ENCODE measurements at places on chromosomes 3 and 15. TPM values are rescaled to one million over a fixed set of nuclear protein-coding genes. Genes with fewer than 3 reads are reported as not detected.
A peak's percentile ranks its signal among the peaks of the same experiment; 100 is the strongest.

DNA sequence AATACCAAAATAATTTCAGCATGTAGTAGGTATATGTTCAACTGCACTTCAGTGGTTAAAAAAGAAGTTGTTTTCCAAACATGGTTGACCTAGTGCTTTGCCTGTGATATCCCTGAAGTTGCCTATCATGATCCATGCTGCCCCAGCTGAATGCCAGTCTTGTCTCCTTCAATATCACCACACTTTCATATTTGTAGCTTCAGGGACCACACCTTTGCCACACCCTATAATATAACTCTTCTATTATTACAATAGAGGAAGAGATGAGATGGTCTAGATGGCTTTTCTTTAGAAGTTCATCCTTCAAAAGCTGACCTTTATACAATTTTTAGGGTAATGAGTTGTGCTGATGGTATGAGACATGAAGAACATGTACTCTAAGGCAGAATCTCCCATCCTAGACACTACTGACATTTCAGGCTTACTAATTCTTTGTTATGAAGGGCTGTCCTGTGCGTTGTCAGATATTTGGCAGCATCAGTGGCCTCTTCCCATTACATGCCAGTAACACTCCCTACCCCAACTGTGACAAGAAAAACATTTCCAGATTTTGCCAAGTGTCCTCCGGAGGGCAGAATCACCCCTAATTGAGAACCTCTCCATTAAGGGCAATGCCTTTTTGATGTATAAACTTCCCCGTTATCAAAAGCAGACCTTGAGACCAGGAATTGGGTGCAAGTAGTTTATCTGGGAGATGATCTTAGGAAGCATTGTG is 76.2 kb upstream of the PLCL2 start:
- H3K4me3 ChIP-seq, result no peak overlapping the region
- H3K4me1 ChIP-seq, result no peaks in the 10 kb centered on the region
- no peaks in the 10 kb centered on the region for H3K36me3 ChIP-seq
- H3K27ac ChIP-seq, result no peak overlapping the region

DNA sequence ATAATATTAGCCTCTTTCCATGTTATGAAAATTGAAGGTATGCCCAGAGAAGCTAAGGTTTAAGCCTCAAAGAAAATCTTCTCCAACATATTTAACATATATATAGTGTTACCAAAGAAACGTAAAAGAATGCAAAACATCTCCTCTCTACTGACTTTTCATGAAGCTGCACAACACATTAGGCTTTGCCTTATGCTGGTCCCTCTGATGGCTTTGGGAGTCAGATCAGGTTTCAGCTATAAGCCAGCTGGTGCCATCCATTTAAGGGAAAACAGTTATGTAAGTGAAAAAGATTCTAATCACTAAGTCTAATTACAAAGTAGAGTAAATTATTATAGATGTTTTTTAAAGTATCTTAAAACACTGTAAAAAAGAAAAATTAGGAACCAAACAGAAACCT is 410.5 kb downstream of the LSAMP start:
- no peaks in the 10 kb centered on the region for H3K36me3 ChIP-seq
- H3K27me3 ChIP-seq, result no peaks in the 10 kb centered on the region
- H3K4me1 ChIP-seq, result no peaks in the 10 kb centered on the region
- no peak for DNase-seq
- no peak overlapping the region for H3K4me3 ChIP-seq
- no peak overlapping the region for H3K27ac ChIP-seq

DNA sequence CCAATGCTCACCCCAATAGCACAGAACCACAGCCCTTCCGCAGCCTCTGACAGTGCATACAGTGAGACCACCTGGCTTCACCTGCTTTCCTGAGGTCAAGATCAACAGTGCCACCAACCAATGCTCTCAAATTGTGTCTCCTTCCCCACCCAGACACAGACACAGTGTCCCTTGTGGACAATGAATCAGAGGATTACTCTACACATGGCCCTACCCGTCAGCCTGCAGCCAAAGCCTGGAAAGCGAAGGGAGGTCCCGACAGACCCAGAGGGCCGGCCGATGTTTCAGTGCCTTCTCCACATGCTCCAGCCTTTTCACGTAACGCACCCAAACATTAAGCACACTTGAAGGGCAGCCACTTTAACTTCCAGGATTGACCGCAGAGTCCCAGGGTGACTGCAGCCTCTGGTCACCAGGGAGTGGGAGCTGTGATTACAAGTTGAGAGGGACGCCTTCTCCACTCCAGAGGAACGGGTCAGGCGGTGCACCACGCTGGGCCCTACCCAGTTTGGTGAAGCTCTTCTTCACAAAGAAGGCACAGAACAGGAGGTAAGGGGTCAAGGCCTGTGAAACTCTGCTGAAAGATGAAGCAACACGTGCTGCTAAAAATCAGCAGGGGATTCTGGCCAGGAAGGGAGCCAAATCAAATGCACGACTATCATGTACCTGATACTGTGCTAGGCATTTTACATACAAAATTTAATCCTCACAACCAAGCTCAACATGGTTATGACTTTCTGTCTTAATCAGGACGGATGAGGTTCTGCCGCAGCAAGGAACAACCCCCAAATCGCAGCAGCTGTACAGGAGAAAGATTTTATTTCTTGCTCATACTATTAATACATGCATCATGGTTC is 17.2 kb downstream of the KLHL25 start:
- H3K27ac ChIP-seq, result no peak overlapping the region
- no peaks in the 10 kb centered on the region for H3K36me3 ChIP-seq
- H3K27me3 ChIP-seq, result no peaks in the 10 kb centered on the region
- no peak for DNase-seq

DNA sequence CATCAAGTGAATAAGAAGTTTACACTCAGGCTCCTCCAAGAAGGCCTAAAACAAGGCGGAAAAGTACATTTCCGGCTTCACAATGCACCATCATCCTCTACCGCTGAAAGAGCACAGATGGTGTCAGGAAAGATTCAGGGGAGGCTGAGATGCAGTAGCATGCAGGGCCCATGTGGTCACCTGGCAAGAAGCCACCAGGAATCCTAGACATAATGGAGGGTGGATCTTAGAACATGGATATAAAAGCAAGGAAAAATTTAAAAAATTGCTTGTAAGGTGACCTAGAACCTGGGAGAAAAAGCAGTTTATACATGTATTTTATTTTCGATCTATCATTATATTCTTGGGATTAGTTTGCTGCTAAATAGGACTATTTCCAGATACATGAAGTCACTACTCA is 21.9 kb upstream of the OTOL1 start:
- H3K4me1 ChIP-seq, result no peaks in the 10 kb centered on the region
- no peak for DNase-seq
- H3K27ac ChIP-seq, result no peak overlapping the region
- H3K4me3 ChIP-seq, result no peak overlapping the region
- H3K36me3 ChIP-seq, result no peaks in the 10 kb centered on the region

DNA sequence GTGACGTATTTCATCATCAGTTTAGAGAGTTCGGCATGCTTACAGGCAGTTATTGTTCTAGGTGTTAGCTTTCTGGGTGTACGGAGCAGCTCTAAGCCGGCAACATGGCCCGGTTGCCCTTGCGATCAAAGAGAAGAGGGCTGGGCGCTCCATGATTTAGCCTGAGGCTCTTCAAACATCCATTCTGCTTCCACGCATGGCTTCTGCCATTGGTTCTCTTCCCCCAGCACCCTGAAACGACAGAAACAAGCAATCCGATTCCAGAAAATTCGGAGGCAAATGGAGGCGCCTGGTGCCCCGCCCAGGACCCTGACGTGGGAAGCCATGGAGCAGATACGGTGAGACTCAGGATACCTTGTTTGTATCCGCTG is 574 bp downstream of the NGRN start:
- H3K27ac ChIP-seq, result peak overlapping the region; percentile 88
- H3K4me3 ChIP-seq, result peak overlapping the region; percentile 90
- no peaks in the 10 kb centered on the region for H3K36me3 ChIP-seq

- no peaks in the 10 kb centered on the region for H3K36me3 ChIP-seq
- no peak overlapping the region for H3K27ac ChIP-seq
- peak; percentile 50 for DNase-seq
- no peaks in the 10 kb centered on the region for H3K4me1 ChIP-seq
- H3K4me3 ChIP-seq, result no peak overlapping the region
Measured at GRCh38 chr15:23857028-23857641, 170.0 kb upstream of the NDN start.

GRCh38 chr3:9379327-9379726 is 16.5 kb downstream of the THUMPD3 start:
- no peaks in the 10 kb centered on the region for H3K4me1 ChIP-seq
- H3K27ac ChIP-seq, result no peak overlapping the region
- no peak for DNase-seq
- H3K36me3 ChIP-seq, result peaks cover 11% of the 10 kb centered on the region
- no peaks in the 10 kb centered on the region for H3K27me3 ChIP-seq
- H3K4me3 ChIP-seq, result no peak overlapping the region

SLC6A11 gene
- 0.12 TPM for total RNA-seq

CSTA gene
- total RNA-seq, result 2.1 TPM

SNX22 gene
- 0.78 TPM for total RNA-seq

DNA sequence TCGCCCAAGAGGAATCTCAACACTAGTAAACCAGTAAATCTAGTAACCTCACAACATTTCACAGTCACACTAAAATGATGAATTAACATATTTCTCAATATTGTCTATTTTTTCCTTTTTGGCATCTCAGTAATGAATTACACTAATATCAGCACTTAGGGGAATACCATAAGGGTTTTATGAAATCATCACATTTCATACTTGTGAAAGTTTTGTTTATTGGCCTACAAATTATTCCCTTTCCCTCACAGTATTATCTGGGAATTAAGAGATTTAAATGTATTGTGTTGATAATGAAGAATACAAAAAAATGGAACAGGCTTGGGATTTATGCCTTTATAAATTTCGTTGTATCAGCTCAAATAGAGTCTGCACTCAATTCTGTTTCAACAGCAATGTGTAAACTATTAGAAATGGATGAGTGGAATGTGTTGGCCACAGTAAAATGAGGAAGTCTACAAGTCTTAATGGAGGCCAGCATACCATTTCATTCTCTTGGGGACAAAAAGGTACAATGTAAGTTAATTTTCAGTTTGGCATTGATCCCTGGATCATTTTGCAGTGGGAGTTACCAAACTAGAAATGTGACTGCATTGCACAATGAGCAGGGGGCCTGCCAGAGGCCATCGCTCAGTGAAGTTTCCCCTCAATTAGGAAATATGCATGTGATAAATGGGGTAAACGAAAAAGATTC is 195.4 kb downstream of the FMN1 start:
- DNase-seq, result no peak
- H3K4me3 ChIP-seq, result no peak overlapping the region
- H3K27ac ChIP-seq, result no peak overlapping the region
- H3K36me3 ChIP-seq, result no peaks in the 10 kb centered on the region
- peaks cover 10% of the 10 kb centered on the region for H3K4me1 ChIP-seq

TEX55 gene
- total RNA-seq, result not detected

GP9 gene
- not detected for total RNA-seq

HOMER2 gene
- total RNA-seq, result 153 TPM

All from pancreas (tissue), 10 donors.